ENCODE measurements at places on chromosomes 3 and 15.

DNA sequence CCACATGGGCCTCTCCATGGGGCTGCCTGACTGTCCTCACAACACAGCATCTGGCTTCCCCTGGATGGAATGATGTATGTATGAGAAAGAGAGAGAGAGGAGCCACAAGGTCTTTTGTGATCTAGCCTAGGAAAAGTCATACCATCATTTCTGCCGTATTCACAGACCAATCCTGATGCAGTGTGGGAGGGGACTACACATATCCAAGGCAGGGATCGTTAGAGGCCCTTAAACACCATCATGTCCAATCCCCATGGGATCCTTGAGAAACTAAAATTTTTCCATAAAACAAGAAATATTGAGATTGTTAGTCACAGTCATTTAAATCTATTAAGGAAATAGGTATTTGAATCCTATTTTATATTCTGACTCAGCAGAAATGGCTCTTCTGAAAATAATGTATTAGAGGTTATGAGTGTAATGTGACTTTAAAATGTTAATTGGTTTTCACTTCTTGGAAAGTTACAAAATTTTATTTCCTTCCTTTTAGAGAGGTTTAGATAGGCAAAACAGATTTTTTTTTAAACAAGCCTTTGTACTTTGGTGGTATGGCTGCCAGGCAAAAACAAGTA lies 65.1 kb upstream of the TSC22D2 start:
- DNase-seq, result no peak

DNA sequence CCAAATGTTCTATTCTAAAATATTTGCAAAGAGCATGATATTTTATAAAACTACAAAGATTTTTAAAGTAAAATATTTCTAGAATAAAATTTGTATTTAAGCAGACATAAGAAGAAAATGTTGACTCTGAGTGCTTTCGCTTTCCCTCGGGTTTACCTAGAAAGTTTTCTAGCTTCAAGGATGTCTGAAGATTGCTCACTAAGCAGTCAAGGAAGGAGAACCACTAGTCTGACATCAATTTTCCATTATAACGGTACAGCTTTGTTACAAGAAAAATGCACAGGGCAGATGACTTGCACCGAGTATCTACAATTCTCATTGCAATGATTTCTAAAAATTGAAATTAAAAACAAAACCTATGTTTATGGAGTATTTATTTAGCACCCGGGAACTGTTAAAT lies 14.2 kb downstream of the GPR15 start:
- no peak for DNase-seq

DNA sequence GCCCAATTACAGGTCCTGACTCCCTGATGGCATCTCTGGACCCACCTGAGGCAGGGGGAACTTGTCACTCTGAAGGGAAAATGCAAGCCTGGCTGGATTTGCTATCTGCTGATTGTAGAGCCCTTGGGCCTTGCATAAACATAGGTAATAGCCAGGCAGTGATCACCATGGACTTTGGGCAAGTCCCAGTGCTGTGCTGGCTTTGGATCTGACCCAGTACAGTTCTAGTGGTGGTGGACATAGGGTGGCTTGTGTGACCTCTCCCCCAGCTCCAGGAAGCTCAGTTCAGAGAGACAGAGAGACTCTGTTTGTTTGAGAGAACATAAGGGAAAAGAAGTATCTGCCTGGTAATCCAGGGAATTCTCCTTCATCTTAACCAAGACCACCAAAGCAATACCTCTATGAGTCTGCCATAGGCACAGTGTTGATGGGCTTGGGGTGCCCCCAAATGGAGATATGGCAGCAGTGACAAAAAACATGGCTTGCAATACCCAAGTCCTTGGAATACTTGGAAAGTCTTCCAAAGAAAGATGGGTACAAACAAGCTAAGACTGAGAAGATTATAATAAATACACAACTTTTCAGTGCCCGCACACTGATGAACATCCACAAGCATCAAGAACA lies 348.5 kb downstream of the PYDC2 start:
- no peak for DNase-seq

GRCh38 chr15:84616235-84616634 lies 15.4 kb downstream of the ZSCAN2 start:
- no peak for DNase-seq

DNA sequence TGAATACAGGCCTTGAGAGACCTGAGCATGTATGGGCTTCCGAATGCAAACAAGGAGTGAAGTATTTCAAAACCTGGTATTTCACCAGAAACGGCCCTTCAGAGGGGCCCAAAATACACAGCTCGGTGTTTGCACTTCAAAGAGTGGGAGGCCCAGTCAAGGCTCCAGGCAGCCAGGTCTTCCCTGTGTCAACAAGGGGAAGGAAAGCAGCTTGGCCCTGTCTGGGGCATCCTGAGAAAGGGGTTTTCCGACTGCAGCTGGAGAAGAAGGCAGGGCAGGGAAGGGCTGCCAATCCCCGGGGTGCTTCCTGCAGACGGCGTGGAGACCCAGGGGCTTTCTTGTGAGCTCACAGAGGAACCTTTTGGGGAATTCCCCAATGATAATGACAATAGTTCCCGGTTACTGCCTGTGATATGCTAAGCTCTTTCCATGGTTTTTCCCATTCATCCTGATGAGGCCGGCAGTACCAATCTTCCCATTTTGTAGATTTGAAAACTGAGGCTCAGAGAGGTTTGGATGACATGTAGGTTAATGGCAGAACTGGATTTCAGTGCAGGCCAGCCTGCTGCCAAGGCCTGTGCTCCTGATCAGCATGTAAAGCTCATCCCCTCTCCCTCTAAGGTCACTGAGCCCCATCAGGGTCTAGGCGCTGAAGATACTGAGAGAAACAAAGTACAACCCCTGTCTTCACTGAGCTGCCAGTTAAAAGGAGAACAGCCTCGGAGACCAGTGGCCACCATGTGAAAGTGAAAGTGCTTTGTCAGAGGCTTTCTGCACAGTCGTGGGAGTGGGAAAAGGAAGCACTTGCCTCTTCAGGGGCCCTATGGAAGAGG lies 43.0 kb upstream of the TLE3 start:
- DNase-seq, result no peak

DNA sequence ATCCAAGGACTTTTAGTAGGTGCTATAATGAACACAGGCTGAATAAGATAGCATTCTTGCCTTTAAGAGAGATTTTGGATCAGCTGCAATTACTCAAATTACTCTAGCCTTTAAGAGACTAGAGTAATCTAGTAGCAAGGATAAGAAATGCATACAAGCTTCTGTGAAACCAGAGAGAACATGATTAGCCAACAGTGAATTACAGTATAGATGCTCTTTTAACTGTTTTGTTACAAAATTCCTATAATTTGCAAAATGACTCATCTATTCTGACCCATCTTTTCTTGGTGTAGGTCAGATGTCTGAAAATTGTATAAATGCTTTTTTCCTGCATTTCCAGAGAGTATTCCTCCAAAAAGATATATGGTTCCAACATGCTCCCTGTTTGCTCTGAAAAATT lies 66.9 kb downstream of the CEP63 start:
- no peak for DNase-seq

DNA sequence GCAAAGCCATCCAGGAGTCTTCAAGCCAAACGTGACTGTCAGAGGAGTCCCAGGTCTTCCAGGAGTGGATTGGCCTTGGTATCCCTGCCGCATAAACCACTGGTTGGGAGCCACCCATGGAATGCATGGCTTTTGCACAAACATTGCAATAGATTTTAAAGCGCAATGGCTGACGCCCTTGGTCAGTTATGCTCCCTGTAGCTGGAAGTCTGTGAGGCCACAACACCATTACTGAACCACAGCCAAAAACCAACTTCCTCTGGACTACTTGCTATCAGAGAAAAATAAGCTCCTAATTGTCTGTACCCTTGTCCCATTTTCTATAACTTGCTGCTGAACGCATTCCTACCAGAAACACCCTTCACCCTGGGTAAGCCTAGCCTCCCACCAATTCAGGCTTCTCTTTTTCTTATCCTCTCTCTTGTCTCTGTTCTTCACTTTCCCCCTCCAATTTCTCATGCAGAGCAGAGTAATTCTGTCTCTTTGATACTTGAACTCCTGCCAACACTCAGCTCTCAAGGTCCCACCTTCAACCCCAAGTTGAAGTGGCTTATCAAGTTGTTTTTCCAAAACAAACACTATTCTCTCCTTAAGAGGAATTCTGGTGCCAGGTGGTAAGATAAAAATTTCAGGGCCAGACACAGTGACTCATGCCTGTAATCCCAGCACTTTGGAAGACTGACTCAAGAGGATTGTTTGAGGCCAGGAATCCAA lies 176.4 kb upstream of the UBE2E1 start:
- DNase-seq, result no peak

- DNase-seq, result no peak
Measured at GRCh38 chr3:108378153-108378951, 82.0 kb downstream of the HHLA2 start.

DNA sequence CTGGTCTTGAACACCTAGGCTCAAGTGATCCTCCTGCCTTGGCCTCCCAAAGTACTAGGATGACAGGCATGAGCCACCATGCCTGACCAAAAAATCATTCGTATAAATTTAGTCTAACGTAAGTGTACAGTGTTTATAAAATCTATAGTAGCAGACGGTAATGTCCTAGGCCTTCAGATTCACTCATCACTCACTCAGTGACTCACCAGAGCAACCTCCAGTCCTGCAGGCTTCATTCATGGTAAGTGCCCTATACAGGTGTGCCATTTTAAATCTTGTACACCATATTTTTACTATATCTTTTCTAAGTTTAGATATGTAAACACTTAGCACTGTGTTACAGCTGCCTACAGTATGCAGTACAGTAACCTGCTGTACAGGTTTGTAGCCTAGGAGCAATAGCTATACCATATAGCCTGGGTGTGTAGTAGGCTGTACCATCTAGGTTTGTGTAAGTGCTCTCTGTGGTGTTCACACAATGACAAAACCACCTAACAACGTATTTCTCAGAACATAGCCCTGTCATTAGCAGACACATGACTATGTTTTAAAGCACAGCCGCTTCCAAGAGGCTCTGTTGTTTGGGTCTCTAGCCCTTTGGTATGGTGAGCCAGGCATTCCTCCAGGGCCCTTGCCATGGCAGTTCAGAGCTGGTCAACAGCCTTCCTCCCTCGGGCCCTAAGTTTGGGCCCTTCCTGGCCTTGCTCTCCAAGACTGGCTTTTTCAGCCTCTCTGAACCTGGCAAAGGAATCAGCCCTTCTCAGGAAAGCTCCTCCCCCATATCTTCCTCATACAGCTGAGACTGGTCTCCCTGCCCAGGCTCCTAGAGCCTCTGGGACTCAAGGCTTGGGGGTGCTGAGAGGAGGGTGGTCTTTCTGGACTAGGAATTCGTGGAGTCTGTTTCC lies 1.9 kb upstream of the CCDC9B start:
- no peak for DNase-seq

DNA sequence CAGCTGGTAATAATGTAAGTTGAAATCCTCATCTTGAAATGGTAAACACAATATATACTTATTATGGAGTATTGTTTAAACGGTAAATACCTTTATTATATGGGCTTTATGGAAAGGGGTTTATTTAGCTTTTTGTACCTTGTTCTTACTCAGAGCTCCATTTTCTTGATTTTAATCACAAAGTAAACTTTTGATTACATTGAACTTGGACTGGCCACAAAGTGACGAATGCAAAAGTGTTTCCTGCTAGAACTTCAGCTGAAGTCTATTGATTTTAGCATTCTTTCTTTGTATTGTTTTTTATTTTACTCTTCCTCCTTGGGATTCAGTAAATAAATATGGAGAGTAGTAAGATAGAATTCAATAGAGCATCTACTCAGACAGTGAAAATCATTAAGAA lies 19.8 kb upstream of the AADAC start:
- no peak for DNase-seq

DNA sequence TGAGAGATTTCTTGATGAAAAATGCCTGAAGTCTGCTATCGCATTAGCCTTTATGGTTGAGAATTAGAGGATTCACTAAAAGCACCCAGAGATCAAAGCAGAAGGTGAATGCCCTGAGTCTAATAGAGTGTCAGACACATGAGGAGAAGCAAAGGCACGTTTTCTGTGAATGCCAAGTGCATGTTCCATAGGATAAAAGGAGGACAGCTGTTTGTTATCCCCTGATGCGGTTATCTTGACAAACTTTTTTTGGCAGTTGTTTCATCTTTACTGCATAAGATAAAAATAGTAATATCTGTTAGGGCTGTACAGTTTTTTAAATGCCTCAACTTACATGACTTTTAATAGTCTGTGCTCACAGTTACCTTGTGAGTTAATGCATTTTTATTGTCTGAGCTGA lies 65.3 kb upstream of the CD96 start:
- DNase-seq, result no peak

DNA sequence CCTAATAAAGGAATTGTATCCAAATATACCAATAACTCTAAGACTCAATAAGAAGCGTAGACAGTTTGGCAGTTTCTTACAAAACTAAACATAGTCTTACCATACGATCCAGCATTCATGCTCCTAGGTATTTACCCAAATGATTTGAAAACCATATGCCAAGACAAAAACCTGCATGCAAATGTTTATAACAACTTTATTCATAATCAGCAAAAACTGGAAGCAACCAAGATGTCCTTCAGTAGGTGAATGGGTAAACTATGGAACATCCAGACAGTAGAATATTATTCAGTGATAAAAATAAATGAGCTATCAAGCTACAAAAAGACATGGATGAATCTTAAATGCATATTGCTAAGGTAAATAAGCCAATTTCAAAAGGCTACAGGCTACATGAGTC lies 58.4 kb downstream of the SYN2 start:
- DNase-seq, result no peak
